ENCODE measurements at places on chromosomes 7 and 10.
A peak's percentile ranks its signal among the peaks of the same experiment; 100 is the strongest.

DNA sequence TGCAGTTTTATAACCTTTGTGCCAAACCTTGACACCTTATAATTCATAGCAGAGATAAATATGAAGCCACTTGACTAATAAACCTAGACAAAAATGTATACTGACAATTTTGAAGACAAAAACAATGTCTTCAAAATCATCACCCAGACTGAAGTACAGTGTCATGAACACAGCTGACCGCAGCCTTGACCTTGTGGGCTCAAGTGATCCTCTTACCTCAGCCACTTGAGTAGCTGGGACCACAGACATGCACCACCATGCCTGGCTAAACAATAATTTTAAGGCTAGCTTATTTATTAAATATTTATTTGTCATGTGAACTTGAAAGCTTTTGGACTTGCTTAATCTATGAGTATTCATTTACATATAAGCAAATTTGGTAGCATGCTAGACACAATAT, 24.3 kb downstream of the IL6 start:
- no peak for DNase-seq

DNA sequence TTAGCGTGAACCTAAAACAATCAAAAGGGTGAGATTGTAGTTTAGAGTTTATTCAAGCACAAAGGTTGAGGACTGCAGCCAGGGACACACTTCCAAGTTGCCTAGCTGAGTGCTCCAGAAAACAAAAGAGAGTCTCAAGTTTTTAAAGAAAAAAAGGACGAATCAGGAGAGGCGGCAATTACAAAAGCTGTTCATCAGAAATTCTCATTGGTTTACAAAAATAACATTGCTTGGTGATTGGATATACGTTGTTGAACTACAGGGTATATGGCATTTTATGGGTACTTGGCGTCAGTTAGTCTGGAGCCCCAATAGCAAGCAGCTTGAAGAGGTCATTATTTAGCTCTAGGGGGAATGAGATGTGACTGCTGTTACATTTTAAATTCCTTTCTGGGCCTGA, 11.5 kb downstream of the ZNF438 start:
- no peak for DNase-seq

- DNase-seq, result no peak
Measured at GRCh38 chr7:139571651-139572050, 48.2 kb downstream of the CLEC2L start.

- DNase-seq, result no peak
Measured at GRCh38 chr10:29749150-29749549, 114.4 kb upstream of the SVIL start.

GRCh38 chr10:51789118-51789517, 89.7 kb upstream of the CSTF2T start:
- peak; percentile 15 for DNase-seq
